ENCODE measurements at places on chromosomes 13 and 19.
A peak's percentile ranks its signal among the peaks of the same experiment; 100 is the strongest.

DNA sequence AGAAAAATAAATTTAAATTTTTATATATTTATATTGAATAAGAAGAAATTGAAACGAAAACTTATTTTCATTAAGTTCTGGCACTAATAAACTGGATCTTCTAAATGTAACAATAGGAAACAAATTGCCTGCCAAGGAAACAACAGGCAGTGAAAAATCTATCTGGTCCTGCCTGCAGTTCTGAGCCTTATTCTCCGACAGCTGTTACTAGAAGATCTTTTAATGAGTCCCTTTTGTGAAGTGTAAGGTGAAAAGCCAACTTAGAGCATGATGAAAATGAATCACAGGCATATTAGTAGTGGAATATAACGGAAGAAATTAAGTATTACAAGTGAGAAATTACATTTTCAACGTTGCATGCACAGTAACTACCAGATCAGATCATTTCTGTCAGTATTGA, 1002.7 kb upstream of the PCDH20 start:
- no peak for DNase-seq

- no peak for DNase-seq
Measured at GRCh38 chr13:86714495-86714894, 915.3 kb upstream of the SLITRK6 start.

DNA sequence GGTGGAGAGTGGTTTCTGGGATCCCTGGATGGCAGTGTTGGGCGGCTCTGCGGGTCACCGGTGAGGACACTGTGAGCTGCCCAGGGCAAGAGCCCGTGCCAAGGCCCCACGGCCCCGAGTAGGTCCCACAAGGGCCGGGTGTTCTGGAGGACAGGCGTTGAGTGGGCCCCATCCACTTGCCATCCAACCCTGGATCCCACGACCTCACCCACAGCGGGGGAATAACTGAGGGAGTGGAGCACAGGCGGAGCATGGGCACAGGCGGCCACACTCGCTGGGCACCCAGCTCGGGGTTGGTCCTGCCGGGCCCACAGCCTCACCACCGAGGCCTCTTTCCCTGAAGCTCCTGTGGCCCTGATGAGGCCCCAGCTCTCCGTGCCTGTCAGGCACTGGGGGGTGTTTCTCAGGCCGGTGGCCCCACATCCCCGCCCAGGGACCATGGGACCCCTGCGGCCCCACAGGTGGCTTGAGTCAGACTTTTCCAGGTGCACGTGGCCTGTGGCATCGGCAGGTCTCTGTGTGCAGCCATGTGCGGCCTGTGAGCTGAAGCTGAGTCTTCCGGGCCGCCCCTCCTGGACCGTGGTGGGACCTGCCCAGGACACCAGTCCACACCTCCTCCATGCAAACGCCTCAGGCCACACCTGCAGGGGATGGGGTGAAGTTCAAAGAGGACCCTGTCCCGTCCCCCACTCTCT, 16.6 kb downstream of the TMEM255B start:
- no peak for DNase-seq

DNA sequence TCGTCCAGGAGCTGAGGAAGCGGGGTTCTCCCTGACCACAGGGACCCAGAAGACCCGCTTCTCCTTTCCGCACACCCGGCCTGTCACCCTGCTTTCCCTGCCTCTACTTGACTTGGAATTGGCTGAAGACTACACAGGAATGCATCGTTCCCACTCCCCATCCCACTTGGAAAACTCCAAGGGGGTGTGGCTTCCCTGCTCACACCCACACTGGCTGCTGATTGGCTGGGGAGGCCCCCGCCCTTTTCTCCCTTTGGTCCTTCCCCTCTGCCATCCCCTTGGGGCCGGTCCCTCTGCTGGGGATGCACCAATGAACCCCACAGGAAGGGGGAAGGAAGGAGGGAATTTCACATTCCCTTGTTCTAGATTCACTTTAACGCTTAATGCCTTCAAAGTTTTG, 18.9 kb downstream of the VASP start:
- DNase-seq = peak; percentile 64

DNA sequence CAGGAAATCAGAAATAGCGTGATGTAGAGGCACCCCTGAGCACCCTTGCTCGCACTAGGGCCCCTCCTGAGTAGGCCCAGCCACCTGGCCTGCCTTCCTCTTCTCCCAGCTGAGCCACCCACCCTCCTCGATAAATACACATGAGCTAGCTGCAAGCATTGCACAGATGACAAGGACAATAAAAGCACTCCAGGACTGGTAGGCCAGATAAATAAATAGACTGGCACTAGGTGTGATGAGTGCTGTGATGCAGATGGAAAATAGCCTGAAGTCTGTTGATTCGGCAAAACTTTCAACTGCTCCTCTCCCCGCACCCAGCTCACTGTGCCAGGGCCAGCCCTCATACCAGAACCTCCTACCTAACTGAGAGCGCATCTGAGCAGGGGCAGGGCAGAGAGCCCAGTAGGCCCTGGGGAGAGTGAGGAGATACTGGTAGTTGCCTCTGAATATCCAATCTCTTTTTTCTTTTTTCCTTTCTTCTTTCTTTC, 54.5 kb upstream of the GPI start:
- no peak for DNase-seq

- no peak for DNase-seq
Measured at GRCh38 chr13:46531953-46532352, 21.0 kb upstream of the LRCH1 start.

- no peak for DNase-seq
Measured at GRCh38 chr19:49956115-49956495, 4.9 kb downstream of the SIGLEC11 start.

GRCh38 chr19:51027126-51027806, 850 bp upstream of the KLK11 start:
- DNase-seq = no peak

DNA sequence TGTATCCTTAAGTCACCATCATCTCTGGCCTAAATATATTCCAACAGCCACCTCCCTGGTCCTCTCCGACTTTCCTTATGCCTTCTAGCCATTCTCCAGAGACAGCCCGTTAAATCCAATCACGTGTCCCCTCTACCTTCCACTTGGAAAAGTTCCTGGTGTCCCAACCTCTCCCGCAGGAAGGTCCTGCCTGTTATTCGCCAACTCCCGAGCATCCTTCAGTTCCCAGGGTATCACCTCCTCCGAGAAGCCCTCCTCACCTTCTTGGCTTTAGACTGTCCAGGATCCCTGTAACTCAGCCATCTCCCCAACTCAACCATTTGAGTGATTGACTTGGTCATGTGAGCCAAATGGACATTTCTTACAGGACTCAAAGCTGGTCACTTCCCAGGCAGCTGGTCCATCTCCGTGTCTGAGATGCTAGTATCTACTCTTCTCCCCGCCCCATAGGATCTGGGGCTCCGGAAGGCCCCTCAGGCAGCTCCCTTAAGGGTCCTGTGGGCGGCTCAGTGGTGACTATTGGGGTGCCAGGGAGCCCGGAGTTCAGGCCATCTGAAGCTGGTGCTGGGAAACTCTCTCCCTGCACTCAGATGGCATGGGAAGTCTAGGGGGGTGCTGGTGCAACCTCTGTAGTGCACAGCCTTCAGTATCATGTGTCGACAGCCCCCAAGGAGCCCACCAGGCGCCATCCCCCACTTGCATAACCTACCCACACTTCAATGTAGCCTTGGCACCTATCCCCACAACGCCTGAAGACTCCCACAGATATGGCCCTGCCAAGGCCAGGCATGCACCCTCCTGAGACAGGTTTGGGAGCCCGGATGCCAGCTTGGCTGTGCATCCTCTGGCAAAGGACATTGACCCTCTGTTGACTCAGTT, 27.9 kb upstream of the NANOS3 start:
- no peak for DNase-seq

DNA sequence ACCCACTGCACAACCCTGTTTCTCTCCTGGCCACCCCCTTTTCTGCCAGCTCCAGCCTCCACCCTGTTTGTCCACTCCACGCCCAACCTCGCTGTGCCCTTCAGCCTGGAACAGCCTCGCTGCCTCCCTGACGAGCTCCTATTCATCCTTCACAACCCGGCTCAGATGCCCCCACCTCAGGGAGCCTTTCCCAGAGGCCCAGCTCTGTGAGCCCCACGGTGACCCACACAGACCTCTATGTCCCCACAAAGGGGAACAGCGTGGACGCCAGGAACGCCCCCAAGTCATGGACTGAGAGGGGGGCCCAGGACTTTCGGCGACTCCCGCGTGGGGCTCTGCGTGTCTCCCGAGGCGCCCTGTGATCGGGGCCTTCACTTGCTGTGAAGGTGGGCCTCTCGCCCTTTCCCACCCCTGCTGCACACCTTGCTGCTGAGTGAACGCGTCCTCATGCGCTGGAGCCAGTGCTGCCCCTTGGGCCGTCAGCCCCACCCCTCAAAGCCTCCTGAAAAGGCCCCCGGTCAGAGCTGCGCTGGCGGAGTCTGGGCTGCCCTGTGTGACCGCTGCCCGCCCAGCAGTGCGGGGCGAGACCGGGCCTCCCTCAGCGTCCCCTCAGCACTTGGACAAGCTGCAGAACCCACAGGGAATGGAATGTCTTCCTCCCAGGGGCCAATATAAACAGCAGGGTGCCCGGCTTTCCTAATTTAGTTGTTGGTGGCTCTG, 40.0 kb downstream of the ADPRHL1 start:
- no peak for DNase-seq

DNA sequence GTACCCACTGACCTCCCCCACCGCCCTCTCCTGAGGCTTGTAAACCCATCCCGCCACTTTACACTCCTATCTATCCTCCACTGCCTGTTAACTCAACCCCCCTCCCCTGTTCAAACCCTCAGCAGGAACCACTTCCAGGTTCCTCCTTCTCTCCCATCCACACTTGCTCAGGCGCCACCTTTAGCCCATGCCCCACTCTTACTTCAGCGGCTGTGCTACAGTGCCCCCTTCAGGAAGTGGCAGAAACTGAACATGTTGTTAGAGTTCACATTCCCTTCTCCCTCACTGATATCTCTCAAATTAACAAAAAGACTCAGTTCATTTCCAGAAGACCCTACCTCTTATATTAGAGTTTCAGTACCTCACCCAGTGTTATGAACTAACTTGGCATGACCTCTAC, 49.4 kb downstream of the ZNF91 start:
- no peak for DNase-seq
